ENCODE measurements at places on chromosomes 16 and 17. TPM values are rescaled to one million over a fixed set of nuclear protein-coding genes. Genes with fewer than 3 reads are reported as not detected.

DNA sequence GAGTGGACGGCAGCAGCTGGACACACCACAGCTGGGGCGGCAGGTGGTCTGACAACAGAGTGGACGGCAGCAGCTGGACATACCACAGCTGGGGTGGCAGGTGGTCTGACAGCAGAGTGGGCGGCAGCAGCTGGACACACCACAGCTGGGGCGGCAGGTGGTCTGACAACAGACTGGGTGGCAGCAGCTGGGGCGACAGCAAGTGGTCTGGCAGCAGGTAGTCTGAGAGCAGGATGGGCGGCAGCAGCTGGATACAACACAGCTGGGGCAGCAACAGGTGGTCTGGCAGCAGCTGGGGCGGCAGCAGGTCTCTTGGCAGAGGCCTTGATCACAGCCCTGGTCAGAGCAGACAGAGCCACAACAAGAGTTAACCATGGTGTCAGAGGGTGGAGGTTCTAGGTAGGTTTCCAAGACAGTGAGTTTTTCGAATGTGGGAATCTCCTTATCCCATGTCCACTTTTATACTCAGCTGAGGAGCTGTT lies at the start of gene KRTAP4-1:
KRTAP4-1 (minus strand) TSS at position 432 of the 482 bp plus-strand sequence; CDS start at position 375, 57 bp downstream.
- no peak within 1 kb of the TSS for H3K4me3 ChIP-seq
- no peak for DNase-seq
- peaks cover 9% of the 10 kb centered on the region for H3K4me1 ChIP-seq
- H3K27ac ChIP-seq = no peak within 1 kb of the TSS
- peaks cover 24% of the 10 kb centered on the region for H3K27me3 ChIP-seq

DNA sequence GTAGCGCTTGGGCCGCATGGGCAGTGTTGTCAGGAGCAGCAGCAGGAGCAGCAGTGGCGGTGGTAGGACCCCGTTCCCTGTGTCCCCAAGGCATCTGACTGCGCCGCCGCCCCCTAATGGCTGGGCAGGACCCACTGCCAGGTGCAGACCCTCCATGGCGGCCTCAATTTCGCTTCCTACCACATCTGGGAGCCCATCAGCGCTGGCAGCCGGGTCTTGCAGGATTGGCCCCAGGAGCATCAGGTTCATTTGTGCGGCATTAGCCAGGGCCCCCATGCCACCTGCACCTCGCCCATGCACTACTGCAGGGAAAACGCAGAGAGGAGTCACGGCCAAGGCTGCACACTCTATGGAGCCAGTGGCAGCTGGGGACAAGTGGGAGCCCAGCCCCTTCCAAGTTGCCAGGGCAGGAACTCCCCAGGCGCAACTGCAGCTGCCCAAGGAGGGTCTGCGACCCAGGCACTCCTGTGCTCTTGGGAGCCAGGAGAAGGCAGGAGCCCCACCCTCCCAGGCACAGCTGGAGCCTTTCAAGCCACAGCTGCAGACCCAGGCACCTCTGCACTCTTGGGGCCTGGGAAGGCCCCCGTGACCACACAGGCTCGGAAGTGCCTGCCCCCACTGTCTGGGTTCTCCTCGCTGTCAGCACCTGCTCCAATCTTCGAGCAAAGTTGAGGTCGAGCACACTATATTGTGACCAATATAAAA lies 594.2 kb downstream of the KCNJ18 start:
- H3K4me1 ChIP-seq = no peaks in the 10 kb centered on the region
- H3K4me3 ChIP-seq = no peak overlapping the region
- no peak overlapping the region for H3K27ac ChIP-seq
- no peak for DNase-seq
- no peaks in the 10 kb centered on the region for H3K27me3 ChIP-seq

Gene TRPV2
- 91.1 TPM for total RNA-seq

Gene TLCD3A
- 0.85 TPM for total RNA-seq

DNA sequence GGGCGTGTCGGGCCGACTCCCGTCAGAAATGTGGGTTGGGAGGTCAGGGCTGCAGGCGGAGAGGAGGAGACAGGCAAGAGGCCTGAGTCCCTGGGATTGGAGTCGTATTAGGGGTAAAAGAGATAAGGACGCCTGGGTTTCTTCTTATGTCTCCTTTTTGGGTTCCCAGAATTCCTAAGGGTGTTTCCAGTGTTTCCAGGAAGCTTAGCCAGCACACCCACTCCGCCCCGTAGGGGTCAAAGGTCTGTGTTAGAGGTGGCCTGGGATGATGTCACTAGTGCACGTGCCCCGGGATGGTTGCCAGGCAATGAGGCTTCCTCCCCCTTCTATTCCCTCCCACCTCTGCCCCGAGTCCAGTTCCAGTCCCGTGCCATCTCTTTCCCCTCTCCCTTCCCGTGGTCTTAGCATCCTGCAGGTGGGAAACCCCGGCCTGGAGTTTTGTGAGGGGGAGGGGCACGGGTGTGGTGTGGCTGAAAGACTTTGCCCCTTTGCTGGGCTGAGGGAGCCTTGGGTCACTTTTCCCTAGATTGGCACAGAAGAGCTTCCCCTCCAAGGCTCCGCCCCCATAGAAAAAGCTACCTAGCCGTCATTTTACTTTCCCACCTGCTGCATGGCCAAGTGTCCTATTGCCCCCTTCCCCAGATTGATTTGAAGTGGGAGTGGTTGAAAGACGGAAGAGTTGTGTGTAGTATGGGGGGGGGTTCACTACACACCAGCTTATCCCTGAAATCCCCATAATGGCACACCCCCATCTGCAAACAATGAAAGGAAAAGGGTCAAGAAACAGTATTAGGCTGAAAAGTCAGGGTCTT lies 2.8 kb downstream of the KDM6B start:
- H3K4me3 ChIP-seq = peak overlapping the region; percentile 98
- peaks cover 5% of the 10 kb centered on the region for H3K27me3 ChIP-seq
- H3K4me1 ChIP-seq = peaks cover 67% of the 10 kb centered on the region
- DNase-seq = peak; percentile 66
- H3K27ac ChIP-seq = peak overlapping the region; percentile 100

- H3K4me1 ChIP-seq = peaks cover 17% of the 10 kb centered on the region
- no peak for DNase-seq
- H3K27ac ChIP-seq = no peak overlapping the region
- H3K36me3 ChIP-seq = no peaks in the 10 kb centered on the region
- peaks cover 4% of the 10 kb centered on the region for H3K27me3 ChIP-seq
These were observed 175.9 kb downstream of the SEC14L1 start for GRCh38 chr17:77316651-77317050.

GRCh38 chr17:4344926-4345325 lies 21.5 kb downstream of the UBE2G1 start:
- H3K36me3 ChIP-seq = no peaks in the 10 kb centered on the region
- no peak overlapping the region for H3K27ac ChIP-seq
- H3K4me3 ChIP-seq = no peak overlapping the region
- no peaks in the 10 kb centered on the region for H3K27me3 ChIP-seq
- peaks cover 21% of the 10 kb centered on the region for H3K4me1 ChIP-seq

DNA sequence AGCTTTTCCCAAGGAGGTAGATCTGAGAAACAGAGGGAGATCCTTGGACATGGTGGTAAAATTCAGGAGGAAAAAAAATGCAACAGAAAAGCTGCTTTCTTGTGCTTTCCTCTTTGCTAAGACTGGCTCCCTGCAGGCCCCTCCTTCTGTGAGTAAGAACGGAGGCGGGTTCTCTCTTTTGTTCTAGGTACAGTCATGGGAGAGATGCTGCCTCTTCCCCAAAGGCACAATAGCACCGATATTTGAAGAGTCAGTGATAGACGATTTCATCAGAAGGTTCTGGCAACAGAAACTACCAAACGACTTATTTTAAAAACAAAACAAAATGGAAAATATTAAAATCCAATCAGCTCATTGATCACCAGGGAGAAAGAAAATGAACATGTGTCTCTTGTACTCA lies 32.6 kb upstream of the KIFC3 start:
- no peaks in the 10 kb centered on the region for H3K36me3 ChIP-seq
- peaks cover 17% of the 10 kb centered on the region for H3K27me3 ChIP-seq
- H3K4me3 ChIP-seq = no peak overlapping the region
- H3K27ac ChIP-seq = no peak overlapping the region

- peaks cover 62% of the 10 kb centered on the region for H3K27me3 ChIP-seq
- DNase-seq = no peak
- H3K4me3 ChIP-seq = no peak overlapping the region
- peaks cover 5% of the 10 kb centered on the region for H3K36me3 ChIP-seq
These were observed 11.8 kb upstream of the TEKT1 start for GRCh38 chr17:6843241-6843880.

DNA sequence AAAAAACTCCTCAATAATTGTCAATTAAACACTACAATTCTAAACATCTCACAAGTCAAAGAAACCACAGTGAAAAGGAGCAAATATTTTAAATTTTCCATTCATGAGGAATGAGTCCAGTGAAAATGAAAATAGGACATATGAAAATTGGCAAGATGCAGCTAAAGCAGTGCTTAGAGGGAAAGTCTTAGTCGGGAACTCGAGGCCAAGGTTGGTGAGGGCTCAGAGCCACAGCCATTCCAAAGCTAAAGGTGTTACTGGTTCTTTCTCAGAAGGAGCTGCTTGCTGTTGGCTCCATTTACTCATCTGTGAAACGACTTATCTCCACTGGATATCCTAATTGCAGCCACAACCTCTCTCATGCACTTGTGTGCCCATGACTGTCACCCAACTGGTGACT lies 6.5 kb downstream of the SLC38A8 start:
- DNase-seq = no peak
- H3K4me1 ChIP-seq = peaks cover 2% of the 10 kb centered on the region
- H3K4me3 ChIP-seq = no peak overlapping the region
- H3K36me3 ChIP-seq = peaks cover 2% of the 10 kb centered on the region
- peaks cover 5% of the 10 kb centered on the region for H3K27me3 ChIP-seq

GRCh38 chr16:24088767-24089166 lies 167.4 kb upstream of the CACNG3 start:
- peaks cover 3% of the 10 kb centered on the region for H3K36me3 ChIP-seq
- no peak overlapping the region for H3K27ac ChIP-seq
- no peaks in the 10 kb centered on the region for H3K27me3 ChIP-seq
- no peak overlapping the region for H3K4me3 ChIP-seq
- DNase-seq = no peak
- peaks cover 6% of the 10 kb centered on the region for H3K4me1 ChIP-seq

DNA sequence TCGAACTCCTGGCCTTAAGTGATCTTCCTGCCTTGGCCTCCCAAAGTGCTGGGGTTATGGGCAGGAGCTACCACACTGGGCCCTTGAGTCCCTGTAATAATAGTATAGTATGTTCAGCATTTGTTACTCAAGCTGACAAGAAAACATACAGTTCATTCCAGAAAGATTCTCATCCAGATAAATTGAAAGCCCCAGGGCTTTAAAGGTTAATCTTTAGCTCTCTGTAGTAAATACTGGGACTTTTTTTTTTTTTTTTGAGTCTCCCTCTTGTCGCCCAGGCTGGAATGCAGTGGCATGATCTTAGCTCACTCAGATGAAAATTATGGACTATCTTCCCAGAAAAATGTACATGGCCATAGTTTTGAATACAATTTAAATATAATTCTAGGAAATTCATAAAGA lies 11.0 kb downstream of the BRCA1 start:
- H3K4me3 ChIP-seq = no peak overlapping the region
- H3K27me3 ChIP-seq = no peaks in the 10 kb centered on the region
- H3K36me3 ChIP-seq = peaks cover 2% of the 10 kb centered on the region

- peak overlapping the region; percentile 94 for H3K4me3 ChIP-seq
- peak overlapping the region; percentile 99 for H3K27ac ChIP-seq
- no peak for DNase-seq
- peaks cover 3% of the 10 kb centered on the region for H3K36me3 ChIP-seq
- H3K27me3 ChIP-seq = no peaks in the 10 kb centered on the region
These were observed 22.8 kb downstream of the COTL1 start for GRCh38 chr16:84595052-84595481.

Gene ORC6
- 4.4 TPM for total RNA-seq

DNA sequence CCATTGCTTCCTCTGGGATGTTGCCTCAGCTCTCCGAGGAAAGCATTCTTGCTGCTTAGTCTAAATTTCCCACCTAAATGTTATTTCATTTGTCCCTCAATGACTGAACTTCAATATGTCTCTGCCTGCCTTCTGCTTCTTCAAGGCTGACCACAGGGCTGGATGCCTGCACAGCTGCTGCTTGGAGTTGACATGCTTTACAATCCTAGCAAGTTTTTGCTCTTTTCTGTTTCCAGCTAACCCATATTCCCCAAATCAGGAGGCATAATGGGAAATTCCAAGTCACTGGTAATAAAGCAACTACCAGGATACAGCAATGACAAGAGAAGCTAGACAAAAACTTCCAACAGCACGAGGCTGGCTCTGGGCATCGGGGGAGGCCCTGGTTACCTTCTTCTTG lies 48.9 kb downstream of the GTF3C1 start:
- no peak for DNase-seq
- no peak overlapping the region for H3K4me3 ChIP-seq
- no peaks in the 10 kb centered on the region for H3K4me1 ChIP-seq

DNA sequence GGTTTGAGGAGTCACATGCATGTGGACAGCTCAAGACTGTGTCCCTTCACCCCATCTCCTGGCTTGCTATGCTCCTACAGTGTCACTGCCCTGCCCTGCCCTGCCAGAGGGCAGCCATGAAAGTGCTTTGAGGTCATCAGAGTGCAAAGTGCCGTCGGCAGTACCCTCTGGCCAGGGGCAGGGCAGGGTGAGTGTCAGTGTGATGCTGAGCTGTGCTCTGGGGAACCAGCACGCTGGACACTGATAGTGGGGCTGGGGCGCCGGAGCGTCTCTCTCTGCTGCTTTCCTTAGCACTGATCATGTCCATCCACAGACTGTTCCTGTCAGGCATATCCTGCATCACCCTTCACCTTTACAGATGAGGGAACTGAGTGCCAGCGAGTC lies 1.6 kb upstream of the SPATA32 start:
- H3K36me3 ChIP-seq = peaks cover 3% of the 10 kb centered on the region
- H3K4me1 ChIP-seq = peaks cover 27% of the 10 kb centered on the region
- H3K27me3 ChIP-seq = no peaks in the 10 kb centered on the region
- H3K27ac ChIP-seq = peak overlapping the region; percentile 70
- no peak overlapping the region for H3K4me3 ChIP-seq

Gene QPRT
- total RNA-seq = 0.72 TPM

- no peaks in the 10 kb centered on the region for H3K27me3 ChIP-seq
- H3K36me3 ChIP-seq = peaks cover 5% of the 10 kb centered on the region
- no peak for DNase-seq
These were observed 6.3 kb downstream of the TTYH2 start for GRCh38 chr17:74219576-74220133.

DNA sequence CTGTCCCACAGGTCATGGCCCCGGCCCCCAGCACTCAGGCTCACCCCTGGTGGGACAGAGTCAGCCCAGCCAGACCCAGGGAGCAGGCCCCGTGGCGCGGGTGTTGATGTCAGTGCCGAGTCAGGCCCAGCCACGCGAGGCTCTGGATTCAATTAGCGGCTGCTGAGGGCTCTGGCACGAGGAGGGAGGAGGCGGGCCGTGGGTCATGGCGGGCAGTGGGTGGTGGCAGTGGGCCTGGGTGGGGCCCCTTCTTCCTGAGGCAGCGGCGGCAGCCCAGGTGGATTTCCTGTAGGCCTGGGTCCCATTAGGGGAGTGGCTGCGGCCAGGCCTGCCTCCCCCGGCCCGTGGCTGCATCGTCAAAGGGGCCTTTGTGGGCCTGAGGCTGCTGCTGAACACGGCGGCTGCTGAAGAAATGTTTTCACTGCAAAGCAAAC lies 12.9 kb downstream of the VASN start:
- H3K27ac ChIP-seq = peak overlapping the region; percentile 92
- H3K36me3 ChIP-seq = no peaks in the 10 kb centered on the region

- H3K27me3 ChIP-seq = no peaks in the 10 kb centered on the region
- H3K27ac ChIP-seq = peak overlapping the region; percentile 80
- DNase-seq = no peak
- H3K36me3 ChIP-seq = peaks cover 17% of the 10 kb centered on the region
These were observed 577 bp downstream of the TTC19 start for GRCh38 chr17:15999974-16000827.

Gene MRTFB
- total RNA-seq = 21.7 TPM

- DNase-seq = no peak
- H3K36me3 ChIP-seq = no peaks in the 10 kb centered on the region
- no peak overlapping the region for H3K4me3 ChIP-seq
- H3K27ac ChIP-seq = no peak overlapping the region
These were observed 836.1 kb upstream of the CDH8 start for GRCh38 chr16:62872339-62872738.

- H3K36me3 ChIP-seq = no peaks in the 10 kb centered on the region
- H3K4me1 ChIP-seq = no peaks in the 10 kb centered on the region
- DNase-seq = no peak
- no peaks in the 10 kb centered on the region for H3K27me3 ChIP-seq
These were observed 868.9 kb upstream of the SOX9 start for GRCh38 chr17:71251951-71252350.

Measured in T-helper 17 cell (primary cell).